ENCODE measurements at places on chromosomes 2 and 18. TPM values are rescaled to one million over a fixed set of nuclear protein-coding genes. Genes with fewer than 3 reads are reported as not detected.

GRCh38 chr2:62941413-62941812, 109.2 kb upstream of the OTX1 start:
- no peak for DNase-seq

DNA sequence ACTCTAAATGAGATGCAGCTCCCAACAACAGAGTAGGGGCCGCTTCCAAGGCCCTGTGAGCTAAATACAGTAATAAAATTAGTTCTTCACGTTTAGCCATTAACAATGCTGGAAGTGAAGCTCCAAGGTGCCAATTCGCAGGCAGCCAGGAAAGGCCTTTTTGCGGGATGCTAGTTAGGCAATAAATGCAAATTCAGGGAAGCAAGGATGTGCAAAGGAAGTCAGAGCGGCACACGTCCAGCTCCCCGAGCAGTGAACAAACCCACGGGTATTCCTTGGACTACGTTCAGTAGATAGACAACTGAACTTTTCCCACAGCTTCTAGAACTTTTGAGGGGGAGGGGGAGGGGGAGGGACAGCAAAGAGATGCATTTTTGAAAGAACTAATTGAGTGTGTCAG, 6.9 kb downstream of the ZNF516 start:
- DNase-seq, result no peak

- no peak for DNase-seq
These were observed 222.7 kb downstream of the IKZF2 start for GRCh38 chr2:212928681-212929080.

DNA sequence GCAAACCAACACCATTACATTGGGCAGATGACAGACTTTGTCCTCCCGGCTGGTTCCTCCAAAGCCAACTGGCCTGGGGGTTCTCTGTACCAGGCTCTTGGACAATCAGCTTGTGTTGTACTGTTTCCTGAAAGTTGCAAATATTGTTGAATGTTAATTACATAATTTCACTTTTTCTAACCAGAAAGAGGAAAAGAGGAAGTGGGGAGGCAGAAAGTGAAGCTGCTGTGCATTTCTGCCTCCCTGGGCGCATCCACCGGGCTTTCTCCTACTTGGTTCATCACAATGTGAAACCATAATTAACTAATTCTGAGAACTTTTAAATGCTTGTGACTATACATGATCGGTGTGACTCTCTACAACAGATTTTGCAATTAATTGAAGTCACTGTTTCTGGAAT, 10.1 kb downstream of the TWIST2 start:
- no peak for DNase-seq

DNA sequence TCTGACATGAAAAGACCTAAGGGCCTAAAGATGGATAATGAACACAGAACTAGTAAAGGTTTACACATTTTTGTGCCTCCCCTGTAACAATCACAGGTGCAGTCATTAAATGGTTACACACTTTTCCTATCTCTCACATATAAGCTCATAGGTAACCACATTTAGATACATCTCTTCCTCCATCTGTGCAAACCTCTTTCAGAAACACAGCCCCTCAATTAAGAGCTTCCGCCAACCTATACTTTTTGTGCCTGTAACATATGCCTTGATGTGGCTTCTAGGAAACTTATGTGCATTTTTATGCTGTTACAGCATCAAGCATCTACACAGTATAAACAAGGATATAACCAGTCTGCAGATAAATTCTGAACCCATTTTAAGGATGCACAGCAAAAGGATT, 643.3 kb downstream of the BCL11A start:
- DNase-seq, result no peak

The DNAJC5G gene
- total RNA-seq, result not detected

The CELF4 gene
- not detected for total RNA-seq

The STPG4 gene
- total RNA-seq, result 0.75 TPM

All from aorta (tissue), 5 donors.